NCI-H2029 treated with DMSO at 0.1 percent for 48 hours (cell line): ENCODE measurements at places on chromosomes 1 and 21.

GRCh38 chr1:219020386-219020785, 153.3 kb upstream of the LYPLAL1 start:
- DNase-seq = no peak

- no peak for DNase-seq
These were observed 13.4 kb downstream of the EPHA2 start for GRCh38 chr1:16142383-16142995.

- peak; percentile 87 for DNase-seq
These were observed 56.5 kb downstream of the WLS start for GRCh38 chr1:68175621-68176398.

DNA sequence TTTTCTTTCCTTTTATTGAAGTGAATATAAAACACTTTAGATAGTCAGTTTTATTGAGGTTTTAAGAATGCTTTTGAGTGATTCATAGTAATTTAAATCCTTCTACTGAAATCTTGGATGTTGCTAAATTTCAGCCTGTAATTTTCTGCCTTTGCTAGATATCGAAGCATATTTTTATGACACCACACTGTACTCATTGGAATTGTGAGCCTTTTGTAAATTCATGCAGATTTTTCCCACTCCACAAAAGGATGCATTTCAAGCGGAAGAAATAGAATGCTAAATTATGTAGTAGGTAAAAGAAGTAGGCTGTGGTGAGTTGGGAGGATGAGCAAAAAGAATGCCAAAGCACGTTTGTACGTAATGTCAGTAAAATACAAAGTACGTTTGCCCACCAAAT, 13.8 kb downstream of the SNX7 start:
- no peak for DNase-seq

DNA sequence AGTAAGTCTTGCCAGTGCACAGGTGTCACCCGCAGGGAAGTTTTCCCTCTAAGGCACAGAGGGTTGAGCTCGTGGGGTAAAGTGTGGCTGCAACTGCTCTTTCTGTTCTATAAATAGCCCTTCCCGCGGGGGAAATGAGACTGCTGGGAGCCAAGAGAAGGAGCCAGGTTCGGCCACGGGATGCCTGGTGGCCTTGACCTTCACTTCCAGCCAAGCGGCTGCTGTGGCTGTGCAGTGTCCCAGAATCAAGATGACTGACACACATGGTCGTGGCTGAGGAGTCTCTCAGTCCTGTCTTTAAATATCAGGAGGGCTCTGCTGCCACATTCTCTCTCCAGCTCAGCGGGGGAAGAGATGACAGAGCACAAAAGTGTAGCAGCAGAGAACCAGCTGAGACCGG, 154.1 kb upstream of the VAMP3 start:
- DNase-seq = no peak
